ENCODE measurements at places on chromosomes 12 and 14.

- DNase-seq: no peak
Measured at GRCh38 chr12:129675947-129676346, 227.9 kb downstream of the TMEM132D start.

- no peak for DNase-seq
Measured at GRCh38 chr14:72500234-72500838, 393.6 kb downstream of the DPF3 start.

- DNase-seq: no peak
Measured at GRCh38 chr12:132364348-132364902, 35.0 kb upstream of the GALNT9 start.

GRCh38 chr14:100193417-100194357 lies 34.2 kb upstream of the DEGS2 start:
- DNase-seq: peak; percentile 11

GRCh38 chr14:95183532-95184412 lies 26.4 kb upstream of the DICER1 start:
- DNase-seq: no peak

DNA sequence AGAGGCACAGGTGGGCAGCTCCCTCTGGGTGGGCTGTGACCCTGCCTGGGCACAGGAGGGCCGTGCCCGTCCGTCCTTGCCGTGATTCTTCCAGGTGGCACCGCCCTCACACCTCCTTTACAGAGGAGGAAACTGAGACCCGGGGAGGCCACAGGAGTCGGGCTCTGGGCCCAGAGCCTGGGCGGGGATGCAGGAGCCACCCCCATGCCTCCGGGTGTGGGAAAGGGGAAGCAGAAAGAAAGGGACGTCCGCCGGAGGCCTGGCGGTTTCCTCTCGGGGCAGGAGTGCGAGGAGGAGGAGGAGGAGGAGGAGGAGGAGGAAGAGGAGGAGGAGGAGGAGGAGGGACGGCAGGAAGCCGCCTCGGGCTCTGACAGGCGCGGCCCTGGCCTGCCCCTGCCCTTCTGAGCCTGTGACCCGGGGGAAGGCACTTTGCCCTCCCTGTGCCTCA lies 23.0 kb downstream of the SH2B3 start:
- DNase-seq: no peak

DNA sequence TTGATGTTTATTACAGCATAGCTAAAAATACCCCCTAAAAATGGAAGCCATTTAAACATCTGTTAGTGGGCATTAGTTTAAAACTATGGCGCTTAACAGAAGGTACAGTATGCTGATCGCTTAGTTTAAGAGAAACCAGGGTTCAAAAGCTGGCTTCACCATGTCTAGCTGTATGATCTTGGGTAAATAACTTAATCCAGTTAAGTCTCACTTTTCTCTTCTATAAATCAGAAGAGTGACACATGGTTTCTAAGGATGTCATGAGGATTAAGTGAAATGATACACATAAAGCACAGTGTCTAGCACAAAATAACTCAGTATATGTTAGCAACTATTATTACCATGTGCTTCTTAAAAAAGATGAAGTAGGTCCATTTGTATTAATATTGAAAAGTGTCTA lies 38.7 kb downstream of the STK38L start:
- no peak for DNase-seq

GRCh38 chr14:91805659-91806058 lies 61.7 kb downstream of the TC2N start:
- DNase-seq: no peak

GRCh38 chr12:10563966-10564365 lies 49.4 kb downstream of the MAGOHB start:
- no peak for DNase-seq

GRCh38 chr14:97218691-97219430 lies 421.7 kb downstream of the VRK1 start:
- no peak for DNase-seq

- DNase-seq: peak; percentile 35
Measured at GRCh38 chr14:34604995-34605394, 25.0 kb downstream of the SNX6 start.

DNA sequence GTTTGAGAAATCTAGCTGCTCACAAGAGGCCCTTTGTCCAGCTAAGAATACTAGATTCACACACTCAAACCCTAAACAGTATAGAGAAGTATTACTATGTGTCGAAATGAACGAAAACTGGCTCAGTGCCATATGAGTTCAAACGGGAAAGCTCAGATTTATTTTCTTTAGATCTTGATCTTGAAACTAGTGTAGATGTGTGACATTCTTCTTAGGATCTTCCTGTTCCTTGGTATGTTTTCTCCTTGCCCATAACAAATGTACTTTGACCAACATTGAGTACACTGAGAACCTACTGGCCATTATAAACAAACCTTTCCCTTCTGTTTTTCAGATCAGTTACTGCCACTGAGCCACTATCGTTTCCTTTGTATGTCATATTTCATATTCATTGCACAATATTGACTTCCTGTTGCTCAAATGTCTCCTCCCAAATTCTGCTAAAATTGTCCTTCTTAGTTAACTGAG lies 21.3 kb downstream of the MYBPC1 start:
- DNase-seq: no peak

DNA sequence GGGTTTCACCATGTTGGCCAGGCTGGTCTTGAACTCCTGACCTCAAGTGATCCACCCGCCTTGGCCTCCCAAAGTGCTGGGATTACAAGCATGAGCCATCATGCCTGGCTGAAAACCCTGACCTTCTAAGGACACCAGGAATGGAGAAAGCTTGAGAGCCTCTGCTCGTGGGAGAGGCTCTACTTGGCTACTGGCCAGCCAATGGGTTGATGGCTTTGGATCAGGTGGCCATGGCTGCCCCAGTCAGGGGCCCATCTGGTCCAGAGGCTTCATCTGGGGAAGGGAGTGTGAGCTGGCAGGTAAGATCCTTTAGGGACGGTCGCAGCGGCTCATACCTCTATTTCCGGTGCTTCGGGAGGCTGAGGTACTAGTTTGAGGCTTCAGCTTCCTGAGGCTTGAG lies 42.5 kb upstream of the PPP1CC start:
- no peak for DNase-seq

GRCh38 chr14:77003960-77004710 lies 24.4 kb downstream of the IRF2BPL start:
- DNase-seq: no peak

DNA sequence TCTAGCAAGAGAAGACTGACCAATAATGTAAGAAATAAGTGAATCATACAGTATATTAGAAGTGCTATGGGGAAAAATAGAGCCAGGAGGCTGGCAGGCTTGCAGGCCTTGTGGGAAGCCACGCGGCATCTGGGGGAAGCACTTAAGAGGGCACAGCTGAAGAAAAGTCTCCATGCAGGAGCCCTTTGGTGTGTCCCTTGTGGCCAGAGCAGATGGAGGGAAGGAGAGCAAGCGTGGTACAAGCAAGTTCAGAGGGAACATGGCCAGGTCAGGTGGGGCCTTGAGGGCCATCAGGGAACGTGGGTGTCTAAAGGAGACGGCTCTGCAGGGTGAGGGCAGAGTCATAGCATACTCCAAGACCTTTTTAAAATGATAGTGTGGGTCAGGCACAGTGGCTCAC lies 51.7 kb downstream of the LRRC74A start:
- no peak for DNase-seq

GRCh38 chr12:47729233-47729632 lies 3.9 kb upstream of the ENDOU start:
- DNase-seq: no peak

DNA sequence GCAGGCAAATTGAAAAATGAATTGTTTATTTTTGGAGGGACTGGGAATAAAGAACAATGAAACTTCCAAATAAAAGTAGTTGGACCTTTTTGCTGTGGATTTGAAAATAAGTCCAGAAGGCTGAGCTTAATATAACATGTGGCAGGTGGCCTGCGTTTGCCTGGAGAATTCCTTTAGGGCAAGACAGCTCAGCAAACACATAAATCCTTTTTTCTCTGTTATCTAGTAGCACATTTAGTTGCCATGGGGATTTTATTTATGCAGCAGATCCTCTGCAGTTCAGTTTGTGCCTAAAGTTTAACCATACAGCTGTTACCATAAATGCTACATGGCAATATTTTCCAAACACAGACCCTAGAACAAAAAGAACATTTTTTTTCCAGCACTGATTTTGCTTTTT lies 180.0 kb downstream of the NPAS3 start:
- DNase-seq: no peak

GRCh38 chr12:106490264-106490663 lies 92.5 kb upstream of the RFX4 start:
- DNase-seq: no peak

- DNase-seq: no peak
Measured at GRCh38 chr12:120659151-120659525, 18.7 kb downstream of the CABP1 start.

DNA sequence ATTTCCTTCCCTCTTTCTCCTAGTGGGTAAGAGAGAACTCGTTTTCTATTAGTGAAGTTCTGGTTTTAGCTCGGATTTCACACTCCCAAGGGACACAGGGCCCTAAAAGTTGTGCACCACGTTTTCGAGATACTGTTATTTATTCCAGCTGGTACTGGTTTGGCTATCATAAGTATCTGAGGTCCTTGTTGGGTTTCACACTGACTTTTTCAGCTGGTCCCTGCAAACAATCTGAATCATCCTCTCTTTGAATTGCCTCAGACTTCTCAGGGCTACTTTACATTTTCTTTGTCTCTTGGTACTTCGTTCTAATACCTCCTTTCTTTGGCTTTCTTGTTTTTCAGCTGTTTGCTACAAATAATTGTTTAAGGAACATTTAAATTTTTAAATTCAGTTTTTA lies 75.7 kb downstream of the SCN8A start:
- no peak for DNase-seq

DNA sequence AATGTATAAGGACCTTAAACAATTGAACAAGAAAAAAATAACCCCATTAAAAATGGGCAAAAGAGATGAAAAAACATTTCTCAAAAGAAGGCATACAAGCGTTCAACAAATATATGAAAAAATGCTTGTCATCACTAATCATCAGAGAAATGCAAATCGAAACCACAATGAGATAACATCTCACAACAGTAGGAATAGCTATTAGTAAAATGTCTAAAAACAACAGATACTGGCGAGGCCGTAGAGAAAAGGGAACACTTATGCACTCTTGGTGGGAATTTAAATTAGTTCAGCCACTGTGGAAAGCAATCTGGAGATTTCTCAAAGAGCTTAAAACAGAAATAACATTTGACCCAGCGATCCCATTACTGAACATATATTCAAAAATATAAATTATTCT lies 769.8 kb upstream of the MGAT4C start:
- DNase-seq: no peak

- DNase-seq: no peak
Measured at GRCh38 chr14:38125481-38126037, 82.1 kb upstream of the SSTR1 start.

GRCh38 chr12:102118874-102119273 lies 1.0 kb downstream of the NUP37 start:
- DNase-seq: no peak

All from HT1080 (cell line).